Stimulated activated CD4-positive, alpha-beta T cell treated with anti-CD3 and anti-CD28 coated beads, Interleukin-1b, Interleukin-23, amount 100 ng/mL, for 1 hour (primary cell): ENCODE measurements at places on chromosomes 1 and 21.
A peak's percentile ranks its signal among the peaks of the same experiment; 100 is the strongest.

GRCh38 chr21:46550116-46550941, 54.6 kb downstream of the S100B start:
- peak; percentile 29 for DNase-seq

- DNase-seq = no peak
Observed at GRCh38 chr1:150696590-150696989, 364 bp downstream of the GOLPH3L start.

DNA sequence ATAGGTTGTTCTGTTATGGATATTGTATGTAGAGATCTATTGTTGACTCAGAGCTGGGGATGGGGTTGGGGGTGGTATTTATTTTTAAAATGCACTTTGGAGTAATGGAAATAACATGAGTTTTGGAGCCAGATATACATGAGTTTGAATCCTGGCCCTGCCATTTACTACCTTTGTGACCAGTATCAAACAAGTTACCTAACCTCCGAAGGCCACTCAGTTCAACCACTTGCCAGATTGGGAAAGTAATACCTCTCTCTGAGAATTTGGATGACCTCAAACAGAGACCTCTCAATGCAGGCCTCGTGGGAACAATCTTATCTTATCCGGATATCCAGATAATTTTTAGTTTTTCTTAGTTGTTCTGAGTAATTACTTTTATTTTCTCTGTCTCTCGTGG, 181.0 kb downstream of the FGGY start:
- DNase-seq = no peak

DNA sequence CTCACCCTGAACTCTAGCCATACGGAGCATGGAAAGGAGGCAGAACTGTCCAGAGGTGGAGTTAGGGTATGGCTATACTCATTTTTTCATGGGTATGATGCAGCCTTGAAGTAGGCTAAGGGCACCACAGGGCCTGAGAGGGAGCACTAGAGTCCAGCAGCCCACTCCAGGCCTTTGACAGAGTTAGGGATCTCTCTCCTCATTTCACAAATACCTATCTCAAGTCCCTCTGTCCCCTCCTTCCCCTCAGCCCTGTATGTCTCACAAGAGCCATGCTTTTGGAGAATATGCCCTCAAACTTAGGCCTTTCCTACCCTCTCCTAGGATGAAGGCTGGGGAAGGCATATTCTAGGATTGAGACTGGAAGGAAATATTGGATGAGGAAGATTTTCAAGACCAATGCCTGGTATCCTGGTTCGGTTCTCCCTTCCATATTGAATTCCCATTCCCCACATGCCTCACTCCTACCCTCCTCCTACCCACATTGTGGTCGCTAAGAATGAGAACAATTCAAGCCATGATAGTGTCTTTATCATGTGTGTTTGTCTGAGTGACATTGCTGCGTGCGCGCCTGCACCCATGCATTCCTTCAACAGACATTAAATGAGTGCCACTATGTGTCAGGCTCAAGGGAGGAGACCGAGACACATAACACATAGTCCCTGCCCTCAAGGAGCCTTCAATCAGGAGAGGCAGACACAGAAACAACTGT, 2.6 kb upstream of the NECTIN4 start:
- no peak for DNase-seq

DNA sequence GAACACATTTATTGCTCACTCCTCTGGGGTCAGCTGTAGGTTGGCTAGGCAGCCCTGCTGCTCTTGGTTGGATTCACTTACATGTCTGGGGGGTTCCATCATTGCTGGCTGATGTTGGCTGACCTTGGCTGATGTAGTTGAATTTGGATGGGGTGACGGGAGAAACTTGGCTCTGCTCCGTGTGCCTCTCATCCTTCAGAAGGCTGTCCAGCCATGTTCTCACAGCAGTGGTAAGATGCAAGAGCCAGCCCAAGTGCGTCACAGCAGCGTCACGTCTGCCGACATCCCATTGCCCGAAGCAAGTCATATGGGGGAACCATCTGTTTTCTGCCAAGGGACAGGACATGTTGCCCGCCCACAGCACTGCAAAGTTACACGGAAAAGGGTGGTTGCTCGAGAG, 613.5 kb downstream of the MATN1 start:
- no peak for DNase-seq

GRCh38 chr1:224064150-224064549, 49.8 kb upstream of the FBXO28 start:
- DNase-seq = no peak

- DNase-seq = no peak
Observed at GRCh38 chr1:86419277-86419903, 4.6 kb upstream of the CLCA2 start.

GRCh38 chr1:230016159-230016558, 50.9 kb upstream of the GALNT2 start:
- no peak for DNase-seq

DNA sequence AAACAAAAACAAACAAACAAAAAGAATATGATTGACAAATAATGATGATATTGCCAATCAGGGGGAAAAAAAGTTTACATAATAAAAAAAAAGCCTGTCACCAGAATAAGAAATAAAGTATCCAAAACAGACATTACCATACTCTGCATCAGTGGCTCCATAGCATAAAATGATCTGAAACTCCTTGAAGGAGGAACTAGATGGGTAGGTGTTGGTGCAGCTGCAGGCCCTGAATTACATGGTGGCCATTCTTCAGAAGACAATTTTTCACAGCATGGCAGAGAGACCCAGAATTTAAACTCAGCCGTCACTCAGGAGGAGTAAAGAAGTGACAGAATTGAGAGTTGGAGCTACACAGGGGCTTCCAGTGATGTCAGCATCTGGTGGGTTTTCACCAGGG, 60.2 kb downstream of the GLUL start:
- no peak for DNase-seq

DNA sequence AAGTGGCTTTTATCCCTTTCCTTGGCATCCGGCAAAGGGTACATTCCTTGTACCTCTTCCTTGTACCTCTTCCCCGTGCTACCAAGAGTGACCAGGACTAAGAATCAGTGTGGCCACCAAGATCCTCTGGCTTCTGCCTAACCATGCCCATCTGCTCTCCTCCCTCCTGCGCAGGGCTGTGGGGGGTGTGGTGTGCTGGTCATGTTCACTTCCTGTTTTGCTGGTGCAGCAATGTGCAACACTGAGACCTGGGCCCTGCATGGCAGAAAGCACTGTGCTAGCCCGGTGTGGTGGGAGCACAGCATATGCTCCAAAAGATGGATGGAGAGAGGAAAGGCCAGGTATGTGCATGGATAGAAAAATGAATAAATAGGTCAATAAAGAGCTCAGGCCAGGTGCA, 33.3 kb upstream of the TENT5C start:
- DNase-seq = no peak

- DNase-seq = no peak
Observed at GRCh38 chr1:119632103-119632490, 16.0 kb downstream of the ZNF697 start.

DNA sequence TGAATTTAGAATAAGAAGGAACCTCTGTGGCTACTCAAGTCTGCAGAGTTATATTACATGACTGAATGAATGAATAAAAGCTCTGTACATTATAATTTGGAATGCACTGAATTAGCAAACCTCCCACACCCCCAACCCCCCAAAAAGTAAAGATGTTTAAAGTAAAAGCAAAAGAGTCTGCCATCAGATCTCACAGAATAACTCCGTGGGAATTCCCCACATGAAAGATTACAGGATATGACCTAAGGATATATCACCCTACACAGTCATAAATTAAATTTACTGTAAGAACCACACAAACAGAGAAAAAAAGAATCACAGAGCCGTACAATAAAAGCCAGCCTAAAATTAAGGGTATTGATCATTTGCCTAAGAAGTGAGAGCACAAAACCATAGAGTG, 587.3 kb downstream of the PTPRC start:
- peak; percentile 14 for DNase-seq

DNA sequence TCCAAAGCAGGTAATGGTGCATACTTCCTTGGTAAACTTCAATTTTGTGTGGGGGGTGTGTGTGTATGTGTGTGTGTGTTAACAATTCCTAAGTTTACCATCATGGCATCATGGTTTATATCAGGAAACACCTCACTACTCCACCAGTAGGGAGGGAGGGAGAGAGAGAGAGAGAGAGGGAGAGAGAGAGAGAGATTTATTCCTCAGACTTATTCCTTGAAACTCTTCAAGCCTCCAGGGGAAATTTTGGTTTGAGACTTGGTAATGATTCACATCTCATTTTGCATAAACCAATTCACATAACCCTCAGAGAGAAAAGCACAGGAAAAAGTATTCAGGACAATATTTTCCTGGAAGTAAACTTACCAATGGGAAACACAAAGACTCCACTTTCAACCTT, 115.0 kb downstream of the TTLL7 start:
- no peak for DNase-seq

DNA sequence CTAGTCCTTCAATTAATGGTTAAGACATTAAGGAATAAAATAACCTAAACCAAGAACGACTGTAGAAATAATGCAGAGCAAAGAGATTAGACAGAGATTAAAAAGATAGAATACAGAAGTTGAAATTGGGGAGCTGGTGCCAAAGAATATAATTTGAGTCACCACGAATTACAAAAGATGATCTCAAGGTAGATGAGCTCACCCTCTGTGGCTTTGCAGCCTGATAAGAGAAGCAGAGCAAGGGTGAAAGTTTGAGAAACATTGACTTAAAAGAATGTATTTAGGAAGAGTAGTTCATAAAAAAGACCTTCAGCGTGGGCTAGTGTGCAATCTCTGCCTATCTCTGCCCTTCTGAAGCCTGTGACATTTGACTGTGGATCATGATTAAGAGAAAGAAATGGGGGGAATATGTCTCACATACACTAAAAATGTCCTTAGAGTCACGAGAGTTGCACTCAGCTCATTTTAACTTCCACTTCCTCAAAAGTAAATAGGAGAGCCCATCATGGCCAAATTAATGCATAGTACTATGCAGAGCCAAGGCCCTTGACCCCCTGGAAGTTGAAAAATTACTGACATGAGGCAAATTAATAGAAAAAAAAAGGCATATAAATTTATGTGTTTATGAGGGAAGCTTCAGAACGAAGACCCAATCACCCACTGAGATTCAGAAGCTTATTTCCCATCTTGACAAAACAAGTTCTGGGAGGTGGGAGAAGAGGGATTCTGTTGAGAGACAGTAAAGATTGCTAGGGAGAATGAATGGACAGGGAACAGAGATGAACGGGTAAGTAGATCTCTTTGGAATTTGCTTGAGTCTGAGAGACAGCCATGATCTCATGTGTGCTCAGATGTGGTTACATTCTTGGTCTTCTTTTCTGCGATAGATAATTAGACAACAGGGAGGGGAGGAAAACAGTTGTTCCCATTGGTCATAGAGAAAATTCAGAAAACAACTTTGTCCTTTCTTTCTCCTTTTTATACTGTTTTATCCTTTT, 395.4 kb upstream of the LRRC7 start:
- DNase-seq = no peak

- DNase-seq = no peak
Observed at GRCh38 chr21:37917612-37918011, 1.4 kb upstream of the KCNJ6 start.

DNA sequence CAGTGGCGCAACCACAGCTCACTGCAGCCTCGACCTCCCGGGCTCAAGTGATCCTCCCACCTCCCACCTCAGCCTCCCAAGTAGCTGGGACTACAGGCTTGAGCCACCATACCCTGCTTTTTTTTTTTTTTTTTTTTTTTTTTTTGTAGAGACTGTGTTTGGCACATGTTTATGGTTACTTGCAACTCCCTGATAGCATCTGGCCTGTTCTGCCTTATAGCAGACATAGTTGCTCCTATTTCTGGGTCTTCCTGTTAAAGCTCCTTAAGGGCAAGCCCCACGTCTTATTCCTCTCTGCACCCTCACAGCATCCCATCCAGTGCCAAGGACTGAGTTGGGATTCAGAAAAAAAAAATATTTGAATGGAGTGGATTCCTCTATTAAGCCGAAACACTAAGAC, 17.1 kb upstream of the CNR2 start:
- no peak for DNase-seq

GRCh38 chr1:72650843-72651435, 368.6 kb upstream of the NEGR1 start:
- no peak for DNase-seq

- DNase-seq = no peak
Observed at GRCh38 chr1:43913051-43913501, 20.5 kb upstream of the ARTN start.

GRCh38 chr1:84763912-84764680, 73.8 kb upstream of the SSX2IP start:
- no peak for DNase-seq

DNA sequence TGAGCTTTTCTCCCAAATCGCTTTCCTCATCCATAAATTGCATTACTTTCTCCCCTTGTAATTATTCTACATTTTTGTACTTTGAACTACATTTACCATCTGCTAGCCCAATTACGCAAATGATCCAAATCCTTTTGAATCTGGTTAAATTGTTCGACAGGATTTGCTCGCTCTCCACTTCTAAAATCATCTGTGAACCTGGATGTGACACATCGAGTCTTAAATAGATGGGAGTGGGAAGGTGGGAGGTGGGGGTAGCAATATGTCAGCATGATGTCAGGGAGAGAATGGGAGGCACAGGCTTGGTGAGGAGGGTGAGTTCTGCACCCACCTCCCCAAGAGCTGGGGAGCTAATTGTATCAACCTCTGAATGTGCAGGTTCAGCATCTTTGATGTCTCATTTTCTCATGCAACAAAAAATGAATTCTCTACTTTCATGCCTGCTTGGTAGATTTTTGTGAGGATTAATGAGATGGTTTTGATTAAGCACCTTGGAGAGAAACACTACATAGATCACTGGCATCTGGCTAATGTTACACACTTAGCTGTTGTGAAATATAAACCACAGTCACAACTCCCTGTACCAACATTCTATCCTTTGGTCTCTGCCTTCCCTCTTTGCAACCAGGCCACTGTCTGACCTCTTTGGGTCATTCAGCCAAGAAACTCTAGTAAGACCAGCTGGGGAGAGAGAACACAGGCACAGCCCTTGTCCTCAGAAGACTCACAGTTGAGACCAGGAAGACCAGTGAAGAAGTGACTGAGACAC, 165.1 kb downstream of the DAB1 start:
- DNase-seq = no peak

DNA sequence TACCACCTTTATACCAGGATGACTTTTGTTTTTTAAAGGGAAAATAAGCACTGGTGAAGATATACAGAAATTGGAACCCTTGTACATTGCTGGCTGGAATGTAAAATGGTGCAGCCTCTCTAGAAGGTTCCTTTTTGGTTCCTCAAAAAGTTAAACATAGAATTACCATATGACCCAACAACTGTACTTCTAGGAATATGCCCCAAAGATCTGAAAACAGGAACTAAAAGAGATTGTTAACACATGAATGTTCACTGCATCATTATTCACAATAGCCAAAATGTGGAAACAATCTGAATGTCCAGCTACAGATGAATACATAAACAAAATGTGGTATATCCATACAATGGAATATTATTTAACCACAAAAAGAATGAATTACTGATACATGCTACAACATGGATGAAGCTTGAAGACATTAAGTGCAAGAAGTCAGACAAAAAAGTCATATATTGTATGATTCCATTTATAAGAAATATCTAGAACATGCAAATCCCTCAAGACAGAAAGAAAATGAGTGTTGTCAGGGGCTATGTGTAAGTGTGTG, 84.9 kb upstream of the DMRTA2 start:
- DNase-seq = no peak
